ENCODE measurements at places on chromosomes 13 and 19.

GRCh38 chr19:11284515-11284914, 11.4 kb upstream of the TSPAN16 start:
- DNase-seq = no peak

- DNase-seq = no peak
Observed at GRCh38 chr19:43126720-43127119, 44.2 kb upstream of the PSG2 start.

DNA sequence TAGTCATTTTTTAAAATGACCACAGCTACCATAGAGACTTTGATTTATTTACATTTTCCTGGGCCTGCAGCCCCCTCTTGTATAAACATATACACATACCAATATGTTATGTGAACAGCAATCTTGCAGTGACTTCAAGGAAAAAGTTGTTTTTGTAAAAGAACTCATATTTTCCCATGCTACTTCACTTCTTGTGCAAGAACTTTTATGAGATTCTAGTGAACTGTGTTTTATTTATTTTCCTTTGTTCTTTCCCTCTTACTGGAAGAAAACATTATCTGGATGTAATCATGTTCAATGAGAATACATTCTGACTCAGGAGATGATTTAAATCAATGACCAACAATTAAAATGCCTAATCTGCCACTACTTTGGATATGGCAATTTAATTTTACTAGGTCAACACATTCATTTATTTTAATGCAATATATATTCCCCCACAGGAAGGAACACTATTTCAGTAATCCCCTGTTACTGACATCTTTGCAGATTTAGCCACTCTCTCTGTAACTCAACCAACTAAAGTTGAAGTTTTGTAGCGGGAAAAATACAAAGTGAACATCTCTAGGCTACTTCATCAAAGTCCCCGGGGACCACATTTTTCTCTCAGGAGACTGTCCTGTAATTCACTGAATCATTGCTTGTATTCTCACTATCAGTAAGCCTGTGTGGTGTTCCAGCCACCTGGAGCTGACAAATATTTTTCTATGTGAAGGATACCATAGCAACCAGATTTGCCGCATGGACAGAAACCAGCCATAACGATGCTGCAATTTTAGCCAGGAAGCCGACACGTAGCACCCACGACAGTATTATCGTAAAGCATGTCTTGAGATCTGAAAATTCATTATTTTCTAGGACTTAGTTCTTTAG, 90.5 kb downstream of the STARD13 start:
- no peak for DNase-seq

- no peak for DNase-seq
Observed at GRCh38 chr13:33490461-33491327, 205.1 kb upstream of the STARD13 start.

DNA sequence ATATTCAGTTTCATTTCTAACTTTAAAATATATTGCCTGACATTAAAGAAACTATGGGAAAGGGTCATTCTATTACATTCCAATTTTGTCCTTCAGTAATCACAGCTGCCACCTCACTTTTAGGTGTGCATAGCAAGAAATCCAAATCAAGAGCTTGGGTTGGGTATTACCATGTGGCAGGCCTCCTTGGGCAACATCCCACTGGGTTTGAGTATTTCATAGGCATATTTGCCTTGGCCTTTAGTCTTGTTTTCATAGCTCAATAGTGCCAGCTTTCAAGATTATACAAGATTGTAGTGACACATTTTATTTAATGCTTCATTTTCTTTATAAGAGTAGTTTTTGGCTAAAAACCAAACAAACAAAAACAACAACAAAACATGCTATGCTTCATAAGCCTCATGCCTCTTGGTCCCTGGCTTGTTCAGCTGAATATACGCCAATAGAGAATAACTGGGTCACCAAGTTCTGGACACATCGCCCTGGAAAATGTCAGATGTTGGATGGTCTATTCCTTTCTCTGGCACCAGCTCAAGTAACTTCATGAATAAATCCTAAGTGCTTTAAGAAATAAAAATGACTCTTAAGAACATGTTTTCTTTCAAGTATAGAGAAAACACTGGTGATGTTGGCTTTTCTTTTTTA, 167.4 kb upstream of the STARD13 start:
- DNase-seq = no peak
